Fibroblast of the aortic adventitia (primary cell): ENCODE measurements at places on chromosomes 13 and 19. TPM values are rescaled to one million over a fixed set of nuclear protein-coding genes. Genes with fewer than 3 reads are reported as not detected.
A peak's percentile ranks its signal among the peaks of the same experiment; 100 is the strongest.

PGLYRP2 gene
- total RNA-seq: not detected in 2 replicates

DNA sequence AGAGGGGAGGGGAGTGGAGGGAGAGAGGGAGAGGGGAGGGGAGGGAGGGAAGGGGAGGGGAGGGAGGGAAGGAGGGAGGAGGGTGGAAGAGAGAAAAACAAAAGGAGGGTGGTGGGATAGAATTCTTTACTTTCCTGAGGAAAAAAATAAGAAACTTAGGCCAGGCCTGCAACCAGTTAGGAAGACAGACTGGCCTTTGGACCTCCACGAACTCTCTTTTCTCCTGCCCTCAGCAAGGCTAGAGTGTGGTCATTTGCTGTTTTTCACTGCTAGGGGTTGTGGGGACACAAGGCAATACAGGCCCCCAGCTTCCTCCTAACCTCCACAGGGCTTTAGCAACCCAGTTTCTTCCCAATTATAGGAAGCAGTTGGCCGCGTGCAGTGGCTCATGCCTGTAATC lies 4.2 kb downstream of the CCDC8 start:
- no peak for DNase-seq

DNA sequence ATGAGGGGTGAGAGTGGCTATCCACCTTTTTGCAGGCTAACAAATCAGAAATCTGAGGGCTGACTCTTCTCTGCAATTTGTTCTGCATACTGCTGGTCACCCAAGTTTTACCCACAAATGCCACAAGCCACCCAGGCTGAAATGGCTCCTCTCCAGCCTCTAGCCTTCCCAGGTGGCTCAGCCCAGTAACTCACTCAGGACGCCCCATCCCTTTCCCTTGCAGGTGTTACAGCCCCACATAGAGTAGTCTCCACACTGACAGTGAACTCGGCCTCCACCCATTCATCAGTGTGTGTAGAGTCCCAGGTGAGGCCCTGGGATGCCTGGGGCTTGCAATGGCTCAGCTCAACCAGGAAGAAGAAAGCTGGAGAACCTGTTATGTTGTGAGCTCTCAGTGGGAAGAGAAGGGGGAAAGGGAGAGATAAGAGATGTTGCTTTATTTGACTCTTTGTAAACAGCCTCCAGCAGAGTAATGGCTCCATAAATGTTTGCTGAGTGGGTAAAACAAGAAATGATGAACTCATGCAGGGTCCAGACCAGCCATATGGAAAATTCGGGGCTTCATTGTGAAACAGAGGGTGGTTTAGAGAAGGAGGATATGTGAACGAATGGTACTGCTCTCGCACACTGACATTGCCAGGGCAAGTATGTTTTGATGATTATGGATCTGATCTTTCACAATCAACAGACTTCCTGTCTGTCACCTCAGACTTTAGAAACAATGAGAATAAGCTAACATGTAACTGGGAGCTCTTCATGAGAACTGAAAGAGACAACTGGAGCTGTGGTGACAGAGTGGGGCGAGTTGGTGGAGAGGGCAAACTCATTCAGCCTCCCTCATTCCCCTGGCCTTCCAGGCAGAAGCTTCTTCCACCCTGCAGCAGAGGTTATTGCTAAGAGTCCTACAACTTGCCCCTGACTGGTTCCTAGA lies 74.2 kb upstream of the RFC3 start:
- no peak for DNase-seq

DNA sequence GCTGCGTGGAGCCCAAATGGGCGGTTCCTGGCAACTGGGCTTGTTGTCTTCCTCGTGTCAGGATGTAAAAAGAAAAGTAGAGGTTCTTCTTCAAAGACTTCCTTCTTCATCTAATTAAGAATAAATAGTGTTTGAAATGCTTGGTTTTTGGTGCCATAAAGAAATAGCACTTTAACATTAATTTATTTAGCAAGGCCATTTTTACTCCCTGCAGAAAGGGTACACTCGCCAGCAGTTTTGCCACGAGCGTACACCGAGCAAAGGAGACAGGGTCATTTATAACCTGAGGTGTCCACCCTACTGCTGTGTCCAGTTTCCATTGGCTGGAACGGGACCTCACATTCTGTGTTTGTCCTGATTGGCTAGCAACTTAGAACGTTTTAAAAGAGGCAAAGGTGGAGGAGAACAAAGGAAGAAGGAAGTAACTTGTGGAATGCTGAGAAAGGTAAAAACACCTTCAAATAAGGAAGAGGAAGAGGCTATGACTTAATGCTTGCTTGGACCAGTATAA lies 21.8 kb upstream of the OR10H1 start:
- DNase-seq: no peak

GRCh38 chr13:63864171-63864902 lies 2448.7 kb upstream of the PCDH20 start:
- peak; percentile 2 for DNase-seq

DNA sequence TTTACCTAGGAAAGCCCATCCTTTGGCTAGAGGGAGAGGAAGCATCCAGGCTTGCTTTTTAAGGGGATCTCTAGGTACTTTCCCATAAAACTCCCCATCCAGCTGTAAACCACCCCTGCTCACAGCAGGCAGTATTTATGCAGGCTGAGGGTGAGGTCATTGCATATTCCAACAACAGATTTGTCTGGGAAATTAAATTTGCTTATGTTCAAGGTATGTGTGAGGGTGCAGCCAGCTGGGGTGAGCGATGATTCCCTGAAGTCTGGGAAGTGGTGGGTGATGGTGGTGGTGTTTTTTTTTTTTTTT lies 96.3 kb upstream of the C1QTNF9B start:
- no peak for DNase-seq

- DNase-seq: no peak
These were observed 39.1 kb downstream of the LATS2 start for GRCh38 chr13:21022056-21022979.

DNA sequence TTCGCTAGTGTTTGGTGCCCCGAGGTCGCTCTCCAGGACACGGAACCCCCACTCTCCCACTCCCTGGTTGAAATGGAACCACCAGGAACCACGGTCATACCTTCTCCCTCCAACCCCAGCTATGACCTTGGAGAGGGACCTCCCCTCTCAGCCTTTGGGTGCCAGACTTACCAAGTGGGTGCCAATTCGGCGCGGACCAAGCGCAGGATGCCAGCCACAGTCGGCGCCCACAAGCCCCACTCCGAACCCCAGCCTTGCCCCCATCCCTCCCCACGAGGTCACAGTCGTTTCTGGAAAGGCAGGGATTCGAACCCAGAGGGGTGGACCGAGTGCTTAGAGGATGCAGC lies 910 bp downstream of the PDE4C start:
- DNase-seq: no peak

- DNase-seq: peak; percentile 55
These were observed 55.6 kb upstream of the ALOX5AP start for GRCh38 chr13:30679483-30680330.
